ENCODE measurements at places on chromosomes 4 and X.

DNA sequence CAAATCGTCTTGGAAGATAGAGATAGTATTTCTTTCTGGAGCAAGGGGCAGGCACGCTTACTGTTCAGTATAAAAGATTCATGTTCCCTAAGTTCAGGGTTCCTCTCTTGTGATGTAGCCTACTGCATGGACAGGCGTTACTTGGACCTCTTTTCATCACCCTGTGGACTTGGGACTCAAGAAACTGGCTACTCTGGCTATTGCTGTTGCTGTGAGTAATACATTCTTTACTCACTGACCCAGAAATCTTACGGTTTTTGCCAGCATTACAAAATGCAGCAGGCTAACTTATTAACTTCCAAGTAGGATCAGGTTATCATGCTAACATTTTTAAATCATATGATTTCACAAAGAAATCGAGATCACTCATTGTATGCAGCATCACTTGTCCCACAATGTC is 12.8 kb upstream of the GUCY1B1 start:
- no peak for DNase-seq

DNA sequence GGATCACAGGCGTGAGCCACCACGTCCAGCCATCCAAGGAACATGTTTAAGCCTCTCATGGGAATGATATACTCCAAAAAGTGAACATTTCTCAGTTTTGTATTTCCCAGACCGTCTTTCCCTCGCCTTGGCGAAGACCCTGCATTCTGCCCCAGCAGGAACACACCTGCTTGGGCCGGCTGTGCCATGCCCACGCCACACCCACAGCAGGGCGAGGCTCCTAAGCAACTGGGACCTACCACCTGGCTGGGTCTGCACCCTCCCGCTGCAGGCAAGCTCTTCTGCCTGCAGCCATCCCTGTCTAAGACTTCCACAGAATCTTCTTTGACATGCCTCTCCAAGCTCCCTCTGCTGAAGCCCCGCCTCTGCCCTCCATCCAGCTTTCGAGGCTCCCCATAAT is 3.6 kb downstream of the CCNQ start:
- no peak for DNase-seq

- DNase-seq = no peak
Observed at GRCh38 chrX:40931921-40932320, 153.3 kb upstream of the USP9X start.

GRCh38 chr4:148065075-148065474 is 333.2 kb downstream of the ARHGAP10 start:
- DNase-seq = peak; percentile 43

DNA sequence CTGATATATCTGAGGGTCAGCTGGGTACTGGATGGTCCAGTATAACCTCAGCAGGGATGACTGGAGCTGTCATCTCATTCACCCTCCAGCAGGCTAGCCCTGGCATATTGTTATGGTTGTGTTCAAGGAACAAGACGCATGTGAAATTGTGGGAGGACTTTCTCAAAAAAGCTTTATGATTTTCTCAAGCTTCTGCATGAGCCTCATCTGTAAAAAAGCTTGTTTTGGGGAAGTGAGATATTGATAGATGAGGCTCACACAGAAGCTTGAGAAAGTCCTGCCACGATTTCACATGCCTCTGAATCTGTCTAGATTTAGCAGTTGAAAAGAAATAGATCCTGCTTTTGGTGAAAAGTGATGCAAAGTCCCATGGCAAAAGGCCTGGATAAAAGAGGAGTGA is 93.4 kb downstream of the SPCS3 start:
- DNase-seq = no peak

DNA sequence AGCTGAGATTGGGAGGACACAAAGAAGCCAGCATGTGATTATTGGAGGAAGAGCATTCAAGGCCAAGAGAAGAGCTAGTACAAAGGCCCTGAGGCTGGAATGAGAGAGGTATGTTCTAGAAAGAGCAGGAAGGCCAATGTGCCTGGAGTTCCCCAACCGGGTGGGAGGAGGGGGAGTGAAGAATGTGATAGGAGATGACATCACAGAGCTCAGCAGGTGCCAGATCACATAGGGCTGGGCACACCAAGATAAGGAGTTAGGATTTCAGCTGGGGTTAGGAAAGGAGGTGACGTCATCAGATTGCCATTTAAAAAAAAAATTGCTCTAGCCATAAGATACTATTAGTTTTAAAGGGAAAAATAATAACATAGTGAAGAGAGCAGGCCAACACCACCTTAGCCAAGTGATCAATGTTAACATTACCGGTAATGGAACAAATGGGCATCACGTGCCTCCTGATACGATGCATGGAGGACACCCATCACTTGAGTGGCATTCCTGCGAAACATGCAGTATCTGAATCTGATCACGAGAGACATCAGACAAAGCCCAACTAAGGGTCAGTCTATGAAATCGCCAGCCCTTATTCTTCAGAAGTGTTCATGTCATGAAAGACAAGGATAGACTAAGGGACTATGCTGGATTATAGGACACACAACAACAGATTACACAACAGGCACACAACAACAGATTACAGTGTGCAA is 344.3 kb downstream of the BCOR start:
- peak; percentile 52 for DNase-seq

- no peak for DNase-seq
Observed at GRCh38 chr4:33395731-33396485, 2675.7 kb downstream of the PCDH7 start.

DNA sequence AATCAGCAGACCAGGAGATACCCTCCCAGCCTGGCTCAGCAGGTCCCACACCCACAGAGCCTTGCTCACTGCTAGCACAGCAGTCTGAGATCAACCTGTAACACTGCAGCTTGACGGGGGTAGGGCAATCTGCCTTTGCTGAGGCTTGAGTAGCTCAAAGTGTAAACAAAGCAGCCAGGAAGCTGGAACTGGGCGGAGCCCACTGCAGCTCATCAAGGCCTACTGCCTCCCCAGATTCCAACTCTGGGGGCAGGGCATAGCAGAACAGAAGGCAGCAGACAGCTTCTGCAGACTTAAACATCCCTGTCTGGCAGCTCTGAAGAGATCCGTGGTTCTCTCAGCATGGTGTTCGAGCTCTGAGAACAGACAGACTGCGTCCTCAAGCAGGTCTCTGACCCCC is 15.1 kb upstream of the GABRA2 start:
- no peak for DNase-seq

DNA sequence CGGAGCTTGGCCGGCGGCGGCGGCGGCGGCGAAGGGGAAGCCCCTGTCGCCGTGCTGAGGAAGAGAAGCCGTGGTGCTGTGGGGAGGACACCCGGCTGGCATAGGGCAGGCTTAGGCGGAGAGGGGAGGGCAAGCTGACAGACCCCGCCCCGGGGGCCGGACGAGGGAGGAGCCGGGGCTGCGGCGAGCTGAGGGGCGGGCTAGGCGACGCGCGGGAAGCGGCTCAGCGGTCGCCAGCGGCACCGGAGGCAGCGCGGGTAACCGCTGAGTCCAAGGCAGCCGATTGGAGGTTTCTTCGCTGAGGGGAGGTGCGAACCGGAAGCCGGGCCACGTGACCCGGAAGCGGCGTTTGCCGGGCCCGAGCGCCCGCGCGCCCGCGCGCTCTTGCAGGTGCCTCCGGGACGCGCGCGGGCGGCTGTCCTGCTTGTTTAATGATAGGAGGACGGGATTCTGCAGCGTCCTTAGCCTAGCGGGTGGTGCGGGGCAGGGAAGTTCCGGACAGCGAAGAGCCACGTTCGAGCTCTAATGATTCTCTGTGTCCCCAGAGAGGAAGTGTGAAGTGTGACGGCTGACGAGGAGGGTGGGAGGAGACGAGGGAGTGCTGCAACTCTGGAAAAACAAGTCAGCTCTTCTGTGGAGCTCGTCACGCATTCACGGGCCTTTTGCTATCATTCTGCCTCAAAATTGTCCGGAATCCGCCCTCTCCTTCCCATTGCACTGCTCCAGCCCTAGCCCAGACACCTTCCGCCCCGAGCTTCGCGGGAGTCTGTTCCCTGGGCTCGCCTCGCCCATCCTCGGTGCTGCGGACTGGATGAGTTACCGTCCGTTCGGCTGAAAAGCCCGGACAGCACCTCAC is at the start of gene AP1S2:
AP1S2 (minus strand) TSS at position 102 of the 856 bp plus-strand sequence. CDS start 2,289 bp downstream, outside the sequence.
- DNase-seq = peak; percentile 96

DNA sequence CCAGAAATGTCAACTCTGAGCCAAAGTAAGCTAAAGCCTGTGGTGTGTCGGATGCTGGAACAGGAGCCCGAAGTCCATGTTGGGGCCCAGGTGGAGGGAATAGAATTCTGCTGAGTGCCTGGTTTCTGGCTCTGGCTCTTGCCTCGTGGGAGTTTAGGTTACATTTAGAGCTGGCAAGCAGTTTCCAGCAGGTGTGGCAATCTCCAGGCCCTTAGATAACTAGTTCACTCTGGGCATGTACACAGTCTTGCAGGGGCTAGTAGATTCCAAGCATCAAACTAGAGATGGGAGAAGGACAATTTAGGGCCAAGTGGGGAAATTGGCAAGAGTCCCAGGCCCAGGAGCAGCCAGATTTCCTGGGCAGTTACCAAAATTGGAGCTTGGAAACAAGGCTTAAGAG is 56.3 kb upstream of the STOX2 start:
- no peak for DNase-seq

DNA sequence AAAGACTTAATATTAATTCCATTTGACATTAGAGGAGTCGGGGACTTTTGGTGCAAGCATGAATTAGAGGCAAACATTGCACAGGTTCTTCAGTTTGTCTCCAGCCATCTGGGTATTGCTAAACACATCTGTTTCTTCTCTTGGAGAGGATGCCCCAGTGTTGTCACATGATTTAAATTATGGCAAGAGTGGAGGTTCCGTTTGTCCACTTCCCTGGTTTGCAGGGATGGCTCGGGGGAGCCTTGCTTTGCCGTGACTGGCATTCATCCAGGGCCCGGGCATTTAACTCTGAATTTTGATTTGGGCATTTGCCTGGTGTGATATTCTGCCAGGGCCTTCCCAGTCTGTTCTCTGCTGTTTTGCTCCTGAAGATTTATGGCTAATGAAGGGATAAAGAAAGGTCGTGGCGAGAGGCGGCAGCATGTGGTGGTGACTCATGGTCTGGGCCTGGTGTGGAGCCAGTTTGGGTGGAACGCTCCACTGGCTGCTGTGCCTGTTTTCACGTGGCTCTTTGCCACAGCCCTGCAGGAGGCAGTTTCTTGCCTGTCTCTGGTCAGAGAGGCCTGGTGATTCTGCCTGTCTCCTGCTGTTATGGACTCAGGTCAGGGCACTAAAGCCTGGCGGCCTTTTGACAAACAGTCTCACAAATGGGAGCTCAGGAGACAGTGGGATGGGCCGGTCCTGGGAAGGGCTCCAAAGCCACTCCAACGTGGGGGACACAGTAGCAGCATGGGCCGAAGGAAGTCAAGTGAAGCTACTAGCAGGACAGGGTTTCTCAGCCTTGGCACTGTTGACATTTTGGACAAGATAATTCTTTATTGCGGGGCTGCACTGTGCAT is 99.4 kb upstream of the PGRMC2 start:
- DNase-seq = peak; percentile 56

DNA sequence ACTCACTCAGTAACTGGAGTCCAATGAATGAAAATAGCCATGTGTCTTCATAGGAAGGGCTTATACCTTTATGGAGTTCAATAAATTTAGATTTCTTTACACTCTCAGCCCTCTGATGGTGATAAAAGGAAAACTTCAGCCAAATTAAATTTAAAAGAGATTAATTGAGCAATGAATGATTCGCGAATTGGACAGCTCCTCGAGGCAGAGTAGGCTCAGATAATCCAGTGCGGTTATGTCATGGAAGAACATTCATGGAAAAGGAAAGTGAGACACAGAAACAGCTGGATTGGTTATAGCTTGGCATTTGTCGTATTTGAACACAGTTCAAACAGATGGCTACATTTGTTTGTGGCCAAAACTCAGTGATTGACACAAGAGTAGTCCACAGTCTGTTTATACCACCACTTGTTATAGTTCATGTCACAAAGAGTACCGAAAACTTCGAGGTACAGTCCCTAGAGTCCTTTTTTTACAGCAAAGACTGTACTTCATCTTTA is 54.6 kb upstream of the TACR3 start:
- DNase-seq = no peak

GRCh38 chr4:37058826-37059225 is 185.7 kb upstream of the NWD2 start:
- DNase-seq = no peak

- no peak for DNase-seq
Observed at GRCh38 chr4:123106747-123107146, 184.3 kb upstream of the NUDT6 start.

GRCh38 chr4:156193106-156193505 is 239.4 kb upstream of the CTSO start:
- DNase-seq = no peak

GRCh38 chr4:82983444-82983843 is 27.2 kb downstream of the LIN54 start:
- no peak for DNase-seq

GRCh38 chr4:84582302-84582987 is 482 bp upstream of the CDS1 start:
- DNase-seq = peak; percentile 62

GRCh38 chr4:64614276-64614675 is 205.0 kb upstream of the TECRL start:
- no peak for DNase-seq

DNA sequence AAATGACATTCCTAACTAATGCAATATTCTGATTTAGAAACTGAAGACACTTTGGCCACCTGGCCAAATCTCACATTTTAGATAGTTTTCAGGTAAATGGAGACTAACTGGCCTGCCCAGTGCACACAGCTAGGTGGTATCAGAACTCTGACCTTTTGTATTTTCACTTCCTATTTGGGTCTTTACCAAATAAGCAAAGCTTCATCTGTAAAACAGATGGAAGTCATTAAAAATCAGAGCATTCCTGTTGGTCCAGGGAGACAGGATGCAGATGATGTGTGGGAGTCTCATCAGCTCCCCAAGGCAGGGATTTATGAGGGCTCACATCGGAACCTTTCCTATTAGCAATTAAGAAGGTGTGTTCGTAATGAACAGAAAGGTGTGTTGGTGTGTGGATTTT is 57.7 kb downstream of the ARHGAP10 start:
- no peak for DNase-seq

DNA sequence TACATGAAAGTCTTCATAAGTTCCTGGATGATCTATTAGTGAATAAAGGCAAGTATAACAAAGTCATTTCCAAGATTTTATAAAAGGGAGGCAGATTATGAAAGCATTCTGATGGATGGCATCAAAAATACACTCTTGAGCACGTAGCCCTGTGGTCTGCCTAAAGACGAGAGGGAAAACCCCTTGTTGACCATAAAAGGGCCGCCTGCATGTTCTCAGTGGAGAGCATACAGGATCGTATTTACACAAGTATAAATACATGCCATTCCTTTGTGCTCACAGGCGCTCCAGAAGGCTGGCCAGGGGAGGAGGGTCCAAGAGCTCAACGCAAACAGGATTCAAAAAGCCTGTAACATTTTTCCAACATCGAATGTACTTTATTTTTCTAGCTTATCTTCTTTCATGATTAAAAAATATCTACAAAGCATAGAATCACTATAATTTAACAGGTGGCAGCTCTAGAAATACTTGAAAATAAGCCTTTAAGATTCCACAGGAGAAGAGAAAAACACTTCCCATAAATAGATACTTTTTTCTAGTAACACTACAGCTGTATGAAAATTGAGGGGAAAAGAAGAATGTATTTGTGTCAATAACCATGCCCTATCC is 29.6 kb downstream of the PDGFC start:
- no peak for DNase-seq

GRCh38 chrX:136577552-136577951 is 45.5 kb downstream of the VGLL1 start:
- DNase-seq = peak; percentile 32

- DNase-seq = no peak
Observed at GRCh38 chrX:72001471-72001870, 90.8 kb downstream of the NHSL2 start.

- DNase-seq = no peak
Observed at GRCh38 chr4:87461281-87461700, 38.9 kb downstream of the NUDT9 start.
